ENCODE measurements at places on chromosomes 7 and 10.
A peak's percentile ranks its signal among the peaks of the same experiment; 100 is the strongest.

- no peak for DNase-seq
Measured at GRCh38 chr7:16189026-16189715, 232.2 kb downstream of the CRPPA start.

DNA sequence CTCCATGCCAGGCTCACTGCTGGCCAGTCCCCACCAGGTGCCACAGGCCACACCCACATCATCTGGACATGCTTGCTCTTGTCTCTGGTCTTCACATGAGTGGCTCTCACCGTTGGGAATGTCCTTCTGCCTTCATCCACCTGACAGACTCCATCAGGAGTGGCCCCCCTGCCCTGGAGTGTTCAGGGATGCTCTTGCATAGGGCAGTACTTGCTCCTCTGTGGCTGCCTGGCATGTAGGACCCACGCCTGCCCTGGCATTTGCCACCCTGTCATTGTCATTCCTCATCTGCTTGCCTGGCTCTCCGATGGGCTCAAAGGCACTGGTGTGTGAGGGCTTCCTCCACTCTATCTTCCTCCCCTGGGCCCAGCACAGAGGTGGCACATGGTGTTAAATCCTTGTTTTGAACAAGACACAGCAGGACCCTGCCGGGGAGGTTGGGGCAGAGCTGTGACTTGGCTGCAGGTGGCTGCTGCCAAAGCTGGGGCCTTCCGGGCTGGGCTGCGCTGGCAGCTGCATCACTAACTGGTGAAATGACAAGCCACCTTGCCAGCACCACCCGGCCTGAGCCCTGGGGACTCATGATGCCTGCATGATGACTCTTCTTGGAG, 1.8 kb downstream of the SH2D4B start:
- DNase-seq: no peak

DNA sequence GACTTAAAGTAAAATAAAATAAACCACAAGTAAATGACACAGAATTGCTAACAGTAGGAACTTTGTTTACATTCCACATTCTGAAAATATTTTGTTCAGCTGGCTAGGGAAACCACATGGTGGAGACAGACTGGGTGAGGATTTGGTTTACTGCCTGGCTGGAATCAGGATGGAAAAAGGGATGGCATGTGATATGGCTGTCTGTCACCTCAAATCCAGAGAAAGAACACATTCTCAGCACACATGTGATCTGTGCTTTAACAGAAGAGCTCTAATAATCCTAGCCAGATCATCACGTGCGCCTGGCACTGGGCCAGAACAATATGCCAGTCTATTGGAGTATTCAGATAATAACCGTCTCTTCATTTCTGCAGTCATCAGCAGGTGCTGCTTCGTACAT, 90.9 kb upstream of the PIP4K2A start:
- DNase-seq: peak; percentile 76

- DNase-seq: no peak
Measured at GRCh38 chr7:16556359-16556758, 29.7 kb downstream of the LRRC72 start.

DNA sequence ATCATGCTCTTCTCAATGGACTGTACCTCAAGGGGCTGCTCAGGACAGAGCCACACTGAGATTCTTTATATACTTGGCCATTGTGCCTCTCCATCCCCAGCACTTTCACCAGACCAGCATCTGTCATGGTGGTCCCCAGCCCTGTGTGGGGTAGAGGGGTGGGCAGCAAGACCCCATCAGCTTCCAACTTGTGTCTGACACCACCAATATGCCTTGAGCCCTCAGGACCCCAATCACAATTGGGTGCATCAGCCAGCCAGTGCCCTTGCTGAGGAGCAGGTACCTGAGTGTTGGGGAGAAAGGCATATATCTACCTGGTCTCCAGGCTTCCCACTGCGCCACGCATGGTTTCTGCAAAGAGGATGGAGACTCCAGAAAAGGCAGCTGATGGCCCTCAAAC, 56.3 kb downstream of the GRID1 start:
- DNase-seq: no peak

- DNase-seq: no peak
Measured at GRCh38 chr7:86760236-86760635, 116.5 kb downstream of the GRM3 start.

- DNase-seq: no peak
Measured at GRCh38 chr10:44470784-44471183, 85.9 kb upstream of the CXCL12 start.

- no peak for DNase-seq
Measured at GRCh38 chr7:83347945-83348444, 185.3 kb upstream of the PCLO start.

GRCh38 chr7:112411186-112411795, 39.0 kb upstream of the IFRD1 start:
- no peak for DNase-seq

DNA sequence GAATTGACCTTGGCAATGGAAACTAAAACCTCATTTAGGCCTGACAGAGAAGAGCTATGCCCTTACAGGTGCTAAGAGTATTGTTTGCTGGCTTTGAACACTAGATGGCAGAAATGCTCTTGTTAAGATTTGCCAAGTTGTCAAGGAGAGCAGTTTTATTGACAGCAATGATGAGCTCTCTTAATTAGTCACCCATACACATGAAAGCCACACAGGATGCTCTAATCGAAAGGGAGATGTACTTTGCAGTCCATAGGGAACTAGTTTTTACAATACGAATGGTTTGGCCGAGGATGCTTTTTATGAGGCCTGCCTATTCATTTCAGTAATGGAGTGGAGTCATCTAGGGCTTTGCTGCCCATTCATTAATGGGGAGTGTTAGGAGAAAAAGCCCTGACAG, 45.4 kb upstream of the MBL2 start:
- no peak for DNase-seq

GRCh38 chr7:134293002-134293740, 23.6 kb downstream of the SLC35B4 start:
- no peak for DNase-seq
